ENCODE measurements at places on chromosomes 3 and 15.

DNA sequence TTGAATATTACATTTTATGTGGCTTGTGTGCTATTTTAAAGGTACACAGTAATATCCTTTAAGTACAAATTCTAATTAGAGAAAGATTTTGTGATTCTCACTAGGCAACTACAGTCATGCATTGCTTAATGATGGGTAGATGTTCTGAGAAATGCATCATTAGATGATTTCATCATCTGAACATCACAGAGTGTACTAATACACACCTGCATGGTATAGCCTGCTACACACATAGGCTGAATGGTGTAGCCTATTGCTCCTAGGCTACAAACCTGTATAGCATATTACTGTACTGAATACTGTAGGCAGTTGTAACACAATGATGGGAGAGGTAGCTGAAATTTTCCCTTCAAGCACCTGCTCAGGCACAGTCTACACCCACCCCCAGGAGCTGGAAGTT, 217.4 kb upstream of the EOMES start:
- no peak for DNase-seq

- peak; percentile 37 for DNase-seq
Observed at GRCh38 chr15:52658955-52659354, 20.2 kb downstream of the ATOSA start.

GRCh38 chr15:70867911-70868467, 14.0 kb upstream of the LARP6 start:
- DNase-seq: no peak

DNA sequence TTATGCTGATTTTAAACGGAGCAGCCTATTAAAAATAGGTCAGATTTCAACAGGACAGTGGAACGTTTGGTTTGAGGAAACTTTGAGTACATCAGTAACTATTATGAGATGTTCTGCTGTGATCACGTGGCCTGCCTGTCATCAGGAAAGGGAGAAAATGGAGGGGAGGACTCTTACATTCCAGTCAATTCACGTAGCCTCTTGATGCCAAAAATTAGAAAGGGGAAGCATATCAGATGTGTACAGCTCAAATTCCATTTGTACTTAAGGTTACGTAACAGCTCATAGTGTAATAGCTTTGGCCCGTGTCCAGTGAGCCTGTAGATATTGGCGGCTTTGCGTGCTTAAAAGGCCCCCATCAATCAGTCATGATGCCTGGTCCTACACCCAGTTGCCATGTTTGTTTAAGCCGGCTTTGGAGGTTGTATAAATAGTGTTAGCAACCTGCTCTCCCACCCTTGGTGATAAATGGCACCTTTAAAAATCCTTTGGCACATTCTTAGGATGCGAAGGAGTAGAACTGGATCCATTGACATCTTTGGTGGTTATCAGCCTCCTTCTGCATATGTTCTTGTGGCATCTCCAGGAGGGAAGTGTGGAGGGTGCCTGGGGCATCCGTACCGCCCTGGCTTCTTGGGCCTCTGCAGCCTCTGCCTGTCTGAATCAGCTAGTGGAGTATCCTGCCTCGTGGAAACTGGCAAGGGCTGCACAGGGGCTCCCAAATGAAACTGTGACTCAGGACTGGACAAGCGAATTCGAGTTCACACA, 163.9 kb downstream of the THSD4 start:
- DNase-seq: no peak

DNA sequence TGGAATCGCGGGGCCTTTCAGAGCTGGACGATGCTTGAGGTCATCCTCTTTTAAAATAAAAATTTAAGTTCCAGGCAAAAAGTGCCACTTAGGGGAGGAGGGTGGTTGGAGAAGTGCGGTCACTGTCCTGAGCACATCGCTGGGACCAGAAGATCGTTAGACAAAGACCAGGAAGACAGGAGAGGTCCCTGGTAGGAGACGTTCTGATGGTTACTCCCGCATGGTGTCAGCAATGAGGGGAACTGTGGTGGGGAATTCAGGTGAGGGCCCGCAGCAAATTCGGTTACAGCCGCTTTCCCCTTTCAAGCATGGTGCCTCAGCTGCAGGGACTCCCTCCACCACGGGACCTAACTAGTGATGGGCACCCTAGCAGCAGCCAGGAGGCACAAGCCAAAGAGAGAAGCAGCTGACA, 1.0 kb upstream of the ISY1 start:
- DNase-seq: no peak

- no peak for DNase-seq
Observed at GRCh38 chr3:170428095-170428494, 9.4 kb downstream of the CLDN11 start.

GRCh38 chr3:186953011-186953487, 22.7 kb downstream of the ST6GAL1 start:
- peak; percentile 19 for DNase-seq

- no peak for DNase-seq
Observed at GRCh38 chr3:114718898-114719210, 425.0 kb downstream of the TIGIT start.

- no peak for DNase-seq
Observed at GRCh38 chr3:149600634-149601033, 57.2 kb downstream of the WWTR1 start.

Data from CD4-positive, alpha-beta T cell treated with Interleukin-17A for 1 hour (primary cell).